ENCODE measurements at places on chromosomes 3 and 15. TPM values are rescaled to one million over a fixed set of nuclear protein-coding genes. Genes with fewer than 3 reads are reported as not detected.

Gene SELENOS
- polyA plus RNA-seq: 106 TPM

Gene CHRFAM7A
- 0.99 TPM for polyA plus RNA-seq

Gene ALS2CL
- 3.4 TPM for polyA plus RNA-seq

Gene FBXL22
- 0.26 TPM for polyA plus RNA-seq

GRCh38 chr15:60651734-60652141 is 172.8 kb upstream of the ICE2 start:
- peak; percentile 28 for DNase-seq

DNA sequence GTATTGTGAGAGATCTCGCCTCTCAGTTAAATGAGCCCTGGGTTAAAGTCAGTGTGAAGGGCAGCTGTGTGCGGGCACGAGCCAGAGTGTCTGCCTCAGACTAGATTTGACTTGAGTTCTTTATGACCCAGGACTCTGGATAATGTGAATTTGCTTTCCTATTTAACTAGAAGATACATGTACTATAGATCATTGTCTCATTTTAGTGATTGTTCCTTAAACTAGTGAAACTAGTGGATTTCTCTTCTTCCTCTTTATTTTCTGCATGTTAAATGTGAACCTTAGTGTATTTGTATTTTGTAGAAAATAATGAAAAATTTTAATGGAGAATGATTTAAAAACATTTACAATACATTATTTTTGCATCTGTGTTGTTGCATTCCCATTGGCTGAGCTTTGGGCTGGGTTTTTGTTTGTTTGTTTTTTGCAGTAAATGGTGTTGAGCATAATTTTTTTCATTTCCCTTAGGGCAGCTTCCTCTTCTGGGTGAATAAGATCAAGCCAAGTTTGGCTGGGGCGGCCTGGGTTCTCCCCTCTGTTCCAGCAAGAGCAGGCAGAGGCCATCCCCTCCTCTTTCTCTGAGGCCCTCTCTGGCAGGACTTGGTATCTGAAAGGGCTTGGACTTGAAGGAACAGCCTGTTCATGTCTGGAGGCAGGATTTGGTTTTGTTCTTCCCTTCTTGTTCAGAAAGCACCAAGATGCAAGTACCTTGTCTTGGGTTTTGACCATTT is 15.0 kb downstream of the GCSAM start:
- peak; percentile 57 for DNase-seq

- DNase-seq: no peak
Measured at GRCh38 chr15:70017801-70018200, 79.9 kb downstream of the TLE3 start.

GRCh38 chr3:126644615-126645014 is 10.3 kb downstream of the TXNRD3 start:
- no peak for DNase-seq

DNA sequence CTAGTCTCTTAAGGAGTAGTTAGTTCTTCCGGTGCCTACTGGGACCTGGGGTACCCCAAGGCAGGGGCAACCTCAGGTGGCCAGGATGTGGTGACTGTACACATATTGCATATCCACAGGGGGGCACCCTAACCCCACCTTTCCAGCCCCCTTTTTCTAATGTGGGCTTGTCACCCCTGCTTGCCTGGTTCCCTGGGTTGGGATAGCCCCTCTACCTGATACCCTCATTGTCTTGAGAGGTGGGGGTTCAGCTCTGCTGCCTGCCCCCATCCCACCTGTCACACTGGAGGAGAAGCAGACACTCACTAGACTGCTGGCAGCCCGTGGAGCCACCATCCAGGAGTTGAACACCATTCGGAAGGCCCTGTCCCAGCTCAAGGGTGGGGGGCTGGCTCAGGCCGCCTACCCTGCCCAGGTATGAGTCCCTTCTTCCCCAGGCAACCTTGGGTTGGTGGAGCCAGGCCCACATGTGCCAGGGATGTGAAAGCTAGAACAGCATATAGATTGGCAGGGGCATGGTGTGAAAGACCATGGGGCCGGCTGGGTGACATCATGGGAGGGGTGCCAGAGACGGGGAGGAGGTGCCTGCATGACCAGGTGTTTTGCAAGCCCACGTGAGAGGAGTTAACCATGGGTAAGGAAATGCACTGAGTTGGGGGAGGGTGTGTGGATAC is 4.0 kb downstream of the GLYCTK start:
- peak; percentile 65 for DNase-seq

GRCh38 chr3:67551361-67552016 is 102.9 kb downstream of the SUCLG2 start:
- no peak for DNase-seq

- peak; percentile 8 for DNase-seq
Measured at GRCh38 chr3:108863799-108864135, 41.2 kb downstream of the TRAT1 start.
